Kidney (tissue), 22 donors: ENCODE measurements at places on chromosomes 1 and 21. TPM values are rescaled to one million over a fixed set of nuclear protein-coding genes. Genes with fewer than 3 reads are reported as not detected.

DNA sequence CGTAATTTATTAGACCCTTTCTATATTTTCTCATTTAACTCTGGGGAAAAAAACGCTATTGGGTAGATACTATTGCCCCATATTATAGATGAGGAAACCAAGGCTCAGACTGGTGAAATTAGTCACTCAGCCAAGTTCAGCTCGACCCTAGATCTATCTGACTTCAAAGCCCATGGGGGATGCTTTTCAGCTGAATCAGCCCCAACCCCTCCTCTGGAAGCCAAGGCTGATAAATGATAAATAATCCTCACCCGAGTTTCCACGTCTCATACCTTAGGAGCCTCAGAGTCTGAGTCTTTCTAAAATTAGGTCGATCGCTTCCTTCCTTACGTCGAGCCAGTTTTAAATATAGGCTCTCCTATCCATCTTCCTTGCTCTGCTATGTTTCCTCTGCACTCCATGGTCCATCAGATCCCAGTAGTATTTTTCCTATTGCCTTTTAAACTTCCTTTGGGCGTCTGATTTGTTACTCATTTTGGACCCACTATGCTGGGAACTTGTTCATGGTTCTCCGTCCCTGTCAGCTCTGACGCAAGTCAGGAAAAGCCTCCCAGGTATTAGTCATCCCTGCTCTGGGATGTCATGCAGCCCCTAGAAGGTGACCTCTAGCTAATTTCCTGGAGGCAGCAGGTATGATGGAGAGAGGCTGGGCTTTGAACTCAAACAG is 122.8 kb downstream of the PLPP3 start:
- DNase-seq: no peak

- DNase-seq: no peak
These were observed 82.0 kb downstream of the TGFBR3 start for GRCh38 chr1:91803847-91804545.

- no peak for DNase-seq
These were observed 7.7 kb downstream of the LRRN2 start for GRCh38 chr1:204677864-204678263.

- DNase-seq: no peak
These were observed 198.3 kb downstream of the SLC44A5 start for GRCh38 chr1:75412616-75413015.

GRCh38 chr1:178492341-178492740 is 4.4 kb downstream of the CLEC20A start:
- DNase-seq: no peak

- DNase-seq: no peak
These were observed 14.9 kb upstream of the SLC44A5 start for GRCh38 chr1:75625795-75626194.

FLG2 gene
- not detected for polyA plus RNA-seq

DONSON gene
- polyA plus RNA-seq: 8.9 TPM

DNA sequence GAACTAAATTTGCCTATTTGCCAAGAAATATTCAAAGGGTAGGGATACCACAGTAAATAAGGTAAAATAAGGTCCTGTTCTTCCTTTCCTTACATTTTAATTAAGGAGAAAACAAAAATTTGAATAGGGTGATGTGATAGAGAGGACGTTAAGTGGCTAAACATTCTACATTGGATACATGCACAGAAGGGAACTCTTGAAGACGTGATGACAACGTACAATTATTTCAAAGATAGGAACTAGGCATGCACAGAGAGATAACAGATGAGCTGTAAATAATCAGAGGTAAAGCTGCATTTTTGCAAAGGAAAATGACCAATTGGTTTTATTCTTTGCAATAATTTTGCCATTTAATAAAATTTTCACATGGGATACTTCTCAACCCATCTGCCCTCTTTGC is 69.7 kb downstream of the TRIM33 start:
- no peak for DNase-seq

FNDC5 gene
- polyA plus RNA-seq: 4.2 TPM

DNA sequence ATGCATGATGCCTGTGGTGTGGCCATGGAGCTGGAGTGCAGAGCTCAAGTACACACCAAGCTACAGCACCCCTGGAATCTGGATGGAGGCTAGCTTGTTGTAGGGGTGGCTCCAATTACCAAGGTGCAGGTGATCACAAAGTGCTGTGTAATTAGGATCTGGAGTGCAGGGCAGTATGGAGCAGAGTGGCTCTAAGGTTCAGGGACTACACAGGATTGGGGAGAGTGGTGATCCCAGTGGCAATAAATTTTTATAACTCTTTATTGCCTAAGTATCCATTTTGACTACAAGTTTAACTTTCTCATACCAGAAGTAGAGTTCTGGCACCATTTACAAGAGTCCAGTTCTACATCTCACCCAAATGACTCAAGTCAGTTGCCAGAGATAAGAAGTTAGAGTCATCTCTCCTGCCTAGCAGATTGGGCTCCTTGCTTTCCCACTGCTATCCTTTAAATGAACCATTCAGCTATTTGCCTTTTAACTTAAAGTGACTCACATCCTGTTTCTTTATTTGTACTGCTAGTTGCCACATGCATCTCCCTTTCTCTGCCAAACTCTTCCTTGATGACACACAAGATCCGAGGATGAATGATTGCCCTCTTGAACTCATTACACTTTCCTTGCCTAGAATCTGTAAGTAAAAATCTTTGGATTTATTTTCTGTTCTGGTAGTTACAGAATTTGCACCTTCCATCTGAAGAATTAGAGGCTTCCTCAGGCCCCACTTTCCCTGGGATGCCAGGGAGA is 427.2 kb downstream of the KCNT2 start:
- DNase-seq: peak; percentile 14

GRCh38 chr1:90782046-90782445 is 64.9 kb upstream of the BARHL2 start:
- DNase-seq: no peak

DNA sequence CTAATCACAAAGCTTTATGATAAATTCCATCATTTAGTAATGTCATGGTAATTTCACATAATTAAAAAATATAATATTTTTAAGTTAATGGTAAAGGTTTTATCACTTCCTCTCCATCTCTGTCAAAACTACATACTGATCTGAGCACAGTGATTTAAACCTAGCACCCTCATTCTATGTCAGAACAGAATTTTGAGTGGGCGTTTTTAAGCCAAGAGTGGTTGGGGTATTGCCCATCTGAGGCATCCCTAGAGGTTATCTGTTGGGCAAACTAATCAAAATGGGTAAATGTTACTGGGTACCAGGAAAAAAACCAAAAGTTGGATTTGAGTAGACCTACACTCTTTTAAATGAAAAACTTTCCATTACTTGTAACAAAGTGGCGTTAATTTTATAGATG is 100.7 kb upstream of the GFI1 start:
- DNase-seq: no peak

GRCh38 chr1:212256369-212256768 is 28.8 kb upstream of the PPP2R5A start:
- no peak for DNase-seq

RBP7 gene
- 49.3 TPM for polyA plus RNA-seq

GRCh38 chr1:69702085-69702484 is 134.4 kb downstream of the LRRC7 start:
- DNase-seq: no peak

LRRN2 gene
- 16.0 TPM for polyA plus RNA-seq

- DNase-seq: no peak
These were observed 688 bp upstream of the CHD5 start for GRCh38 chr1:6180707-6181311.

TXNIP gene
- 356 TPM for polyA plus RNA-seq

GRCh38 chr1:53502641-53503432 is 43.6 kb downstream of the DMRTB1 start:
- peak; percentile 74 for DNase-seq

LORICRIN gene
- polyA plus RNA-seq: not detected

DNA sequence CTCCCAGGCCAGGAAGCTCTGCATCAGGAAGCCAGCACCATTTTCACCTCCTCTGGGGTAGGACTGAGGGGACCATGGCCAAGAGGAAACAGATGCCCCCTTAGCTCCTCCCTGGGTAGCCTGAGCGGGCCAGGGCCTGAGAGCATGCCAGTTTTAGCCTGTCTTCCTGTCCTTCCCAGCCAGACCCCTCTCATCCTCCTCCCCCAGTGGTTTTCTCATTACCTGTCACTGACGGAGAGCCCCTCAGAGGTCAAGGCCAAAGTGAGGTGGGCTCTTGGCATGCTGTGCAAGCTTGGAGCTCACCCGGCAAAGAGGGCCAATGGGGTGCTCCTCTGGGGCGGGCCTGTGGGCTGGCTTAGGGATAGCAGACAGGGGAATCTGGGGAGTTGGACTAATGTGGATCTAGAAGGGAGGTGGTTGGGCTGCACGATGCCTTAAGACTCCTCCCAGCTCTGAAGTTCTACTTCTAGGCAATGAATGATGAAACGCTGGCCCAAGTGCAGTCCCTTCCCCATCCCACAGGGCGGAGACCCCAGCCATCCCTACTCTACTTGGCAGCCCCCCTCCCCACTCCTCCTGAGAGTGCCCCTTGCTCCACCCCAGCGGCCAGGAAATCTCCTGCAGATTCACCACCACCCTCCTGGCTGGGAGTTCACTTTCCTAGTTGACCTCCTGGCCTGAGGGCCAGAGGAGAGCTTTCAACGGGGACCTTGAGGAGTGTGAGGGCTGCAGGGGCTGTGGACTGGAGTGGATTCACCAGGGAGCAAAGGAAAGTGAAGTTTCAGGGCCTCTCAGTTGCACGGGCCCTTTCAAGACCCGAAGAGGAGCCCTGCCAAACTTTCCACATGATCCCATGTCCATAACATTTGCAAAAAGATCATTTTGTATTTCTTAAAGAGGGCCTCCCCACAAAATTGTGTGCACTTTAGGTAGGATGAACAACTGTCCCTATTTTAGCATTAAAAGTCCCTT is 9.4 kb upstream of the LMNA start:
- DNase-seq: no peak

- peak; percentile 25 for DNase-seq
These were observed 16.2 kb upstream of the LRP8 start for GRCh38 chr1:53343831-53344668.

REN gene
- polyA plus RNA-seq: 1,159 TPM

BGLAP gene
- polyA plus RNA-seq: 1.7 TPM

- no peak for DNase-seq
These were observed 27.6 kb downstream of the TTF2 start for GRCh38 chr1:117087686-117088085.
